ENCODE measurements at places on chromosomes 11 and 22.

GRCh38 chr22:35984183-35985175 lies 44.1 kb downstream of the RBFOX2 start:
- no peak for DNase-seq

- no peak for DNase-seq
Observed at GRCh38 chr22:30781271-30781875, 86.7 kb downstream of the OSBP2 start.

DNA sequence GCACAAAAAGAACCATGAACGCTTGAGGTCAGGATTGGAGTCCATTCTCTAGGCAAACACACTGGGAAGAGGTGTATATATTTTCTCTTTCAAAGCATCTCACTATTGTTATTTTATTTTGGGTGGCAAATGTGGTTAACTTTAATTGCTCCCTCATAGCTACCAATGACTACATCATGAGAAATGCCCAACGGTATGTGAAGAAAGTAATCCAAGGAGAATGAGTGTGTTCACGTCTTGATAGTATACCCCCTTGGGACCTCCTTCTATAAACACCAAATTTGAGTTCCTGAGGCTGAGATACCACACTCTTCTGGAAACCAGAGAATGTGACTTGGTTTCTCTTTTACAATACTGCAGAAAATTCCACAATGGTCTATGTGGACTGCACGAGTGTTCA lies 15.8 kb downstream of the OR8D1 start:
- DNase-seq = no peak

- DNase-seq = no peak
Observed at GRCh38 chr11:126007238-126007637, 55.4 kb downstream of the CDON start.

Data from stimulated activated CD8-positive, alpha-beta memory T cell treated with anti-CD3 and anti-CD28 coated beads, Interleukin-12 subunit alpha, Interleukin-12 subunit beta, amount 100 ng/mL, for 4 hours (primary cell).